Skeletal muscle tissue (tissue), 5 donors: ENCODE measurements at places on chromosomes 12 and 14. TPM values are rescaled to one million over a fixed set of nuclear protein-coding genes. Genes with fewer than 3 reads are reported as not detected.

Gene CD9
- total RNA-seq = 62.6 TPM

Gene IGFBP6
- 89.8 TPM for total RNA-seq

Gene EAPP
- 43.3 TPM for total RNA-seq

Gene IAPP
- total RNA-seq = not detected

Gene PRH1
- 31.8 TPM for total RNA-seq

Gene TMEM233
- 1.0 TPM for total RNA-seq

Gene NTF3
- total RNA-seq = 2.6 TPM

Gene SELPLG
- total RNA-seq = 3.7 TPM

Gene SERPINA3
- not detected for total RNA-seq

Gene WNK1
- 71.5 TPM for total RNA-seq

Gene PRPH
- total RNA-seq = 2.6 TPM

Gene FGF6
- total RNA-seq = 16.2 TPM

Gene SLC10A1
- not detected for total RNA-seq

Gene RNASE1
- 113 TPM for total RNA-seq

Gene TAS2R9
- 0.52 TPM for total RNA-seq

Gene INF2
- total RNA-seq = 14.6 TPM

Gene OR6C1
- not detected for total RNA-seq

Gene TSPAN8
- 3.7 TPM for total RNA-seq

Gene OASL
- total RNA-seq = not detected

Gene AJUBA
- 77.8 TPM for total RNA-seq

Gene MUCL1
- total RNA-seq = not detected

Gene PTPN6
- 7.8 TPM for total RNA-seq

Gene VSX2
- not detected for total RNA-seq

Gene P3H3
- 19.8 TPM for total RNA-seq

Gene AMHR2
- not detected for total RNA-seq

Gene TAS2R31
- total RNA-seq = 8.9 TPM

Gene PRPF40B
- 7.3 TPM for total RNA-seq

Gene OVCH1
- total RNA-seq = under 0.01 TPM

Gene AICDA
- not detected for total RNA-seq

Gene C14orf39
- total RNA-seq = 2.1 TPM

Gene AQP2
- not detected for total RNA-seq

Gene RIMKLB
- 40.7 TPM for total RNA-seq

Gene TBK1
- total RNA-seq = 19.8 TPM

Gene TC2N
- total RNA-seq = 5.7 TPM
